ENCODE measurements at places on chromosomes 6 and 20.
A peak's percentile ranks its signal among the peaks of the same experiment; 100 is the strongest.

GRCh38 chr6:16933532-16933931 lies 168.3 kb upstream of the STMND1 start:
- no peak for DNase-seq

GRCh38 chr20:58070664-58071196 lies 157.7 kb downstream of the ANKRD60 start:
- no peak for DNase-seq

- peak; percentile 71 for DNase-seq
These were observed 1.6 kb upstream of the PSMB8 start for GRCh38 chr6:32845384-32845884.

DNA sequence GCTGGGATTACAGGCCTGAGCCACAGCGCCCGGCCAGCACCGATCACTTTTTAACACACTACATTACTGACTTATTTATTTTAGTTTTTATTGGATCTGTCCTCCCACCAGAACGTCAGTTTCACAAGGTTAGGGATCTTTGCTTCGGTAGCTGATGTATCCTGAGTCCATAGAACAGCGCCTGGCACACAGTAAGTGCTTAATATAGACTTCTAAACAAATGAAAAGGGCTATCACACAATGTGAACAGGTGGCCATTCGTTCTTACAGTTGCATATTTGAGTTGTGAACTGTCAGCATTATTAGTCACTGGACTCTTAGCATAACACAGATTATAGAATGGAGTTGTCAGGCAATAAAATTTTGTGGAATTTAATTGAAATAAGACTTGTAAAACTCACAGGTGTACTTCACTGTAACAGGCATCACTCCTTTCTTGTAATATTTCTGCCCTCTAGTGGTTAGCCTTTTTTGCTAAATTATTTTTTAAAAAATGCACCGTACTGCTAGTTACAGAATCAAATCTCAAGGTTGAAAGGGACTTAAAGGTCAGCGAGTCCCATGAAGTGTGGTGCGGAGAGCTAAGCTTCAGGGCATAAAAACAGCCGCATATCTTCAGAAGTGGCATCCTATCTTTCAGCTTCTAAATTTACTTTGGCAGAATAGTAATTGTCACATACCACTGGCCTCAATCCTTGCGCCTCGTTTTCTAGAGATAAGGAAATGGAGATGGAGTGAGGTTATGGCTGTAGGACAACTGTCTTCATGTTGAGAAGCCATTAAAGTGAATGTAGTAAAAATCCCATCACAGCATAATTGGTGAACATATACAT lies 3.4 kb upstream of the TBC1D7 start:
- no peak for DNase-seq

DNA sequence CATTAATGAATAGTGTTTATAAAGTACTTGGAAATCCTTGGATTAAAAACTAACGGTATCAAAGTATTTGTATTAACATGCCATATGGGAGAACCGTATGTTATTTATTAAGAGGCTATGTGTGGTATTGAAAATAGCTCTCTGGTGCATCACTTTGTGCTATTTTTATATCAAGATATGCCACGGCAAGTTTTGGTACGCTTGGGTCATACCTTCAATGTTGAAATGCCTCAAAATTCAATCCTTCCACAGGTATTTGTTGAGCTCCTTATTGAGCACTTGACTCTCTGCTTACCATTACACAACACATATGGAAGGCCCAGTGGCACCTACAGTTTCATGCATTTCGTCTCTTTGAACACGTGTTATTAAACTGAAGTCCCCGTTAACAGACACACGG lies 647.9 kb downstream of the KIF16B start:
- no peak for DNase-seq

All from activated T-cell treated with anti-CD3 and anti-CD28 coated beads, Interleukin-2, amount 50 U/mL, for 48 hours (primary cell).